NCI-H1105 (cell line): ENCODE measurements at places on chromosomes 7 and 10.
A peak's percentile ranks its signal among the peaks of the same experiment; 100 is the strongest.

DNA sequence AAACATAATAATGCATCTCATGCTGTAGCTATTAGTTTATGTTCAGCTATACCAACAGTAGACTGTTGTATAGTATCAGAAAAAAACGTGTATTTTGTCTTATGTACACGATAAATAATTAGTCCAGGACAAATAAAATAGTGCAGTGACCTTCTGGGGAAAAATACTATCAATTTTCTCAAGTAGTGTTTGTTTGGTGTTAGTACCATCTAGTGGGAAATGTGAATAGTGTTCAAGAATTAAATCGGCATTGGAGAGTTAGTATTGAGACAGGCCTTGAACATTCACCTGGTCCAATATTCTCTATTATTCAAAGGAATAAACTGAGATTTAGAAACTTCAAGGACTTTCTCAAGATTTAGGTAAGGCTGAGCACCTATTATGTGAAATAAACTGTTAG is 21.7 kb upstream of the OR2A5 start:
- no peak for DNase-seq

DNA sequence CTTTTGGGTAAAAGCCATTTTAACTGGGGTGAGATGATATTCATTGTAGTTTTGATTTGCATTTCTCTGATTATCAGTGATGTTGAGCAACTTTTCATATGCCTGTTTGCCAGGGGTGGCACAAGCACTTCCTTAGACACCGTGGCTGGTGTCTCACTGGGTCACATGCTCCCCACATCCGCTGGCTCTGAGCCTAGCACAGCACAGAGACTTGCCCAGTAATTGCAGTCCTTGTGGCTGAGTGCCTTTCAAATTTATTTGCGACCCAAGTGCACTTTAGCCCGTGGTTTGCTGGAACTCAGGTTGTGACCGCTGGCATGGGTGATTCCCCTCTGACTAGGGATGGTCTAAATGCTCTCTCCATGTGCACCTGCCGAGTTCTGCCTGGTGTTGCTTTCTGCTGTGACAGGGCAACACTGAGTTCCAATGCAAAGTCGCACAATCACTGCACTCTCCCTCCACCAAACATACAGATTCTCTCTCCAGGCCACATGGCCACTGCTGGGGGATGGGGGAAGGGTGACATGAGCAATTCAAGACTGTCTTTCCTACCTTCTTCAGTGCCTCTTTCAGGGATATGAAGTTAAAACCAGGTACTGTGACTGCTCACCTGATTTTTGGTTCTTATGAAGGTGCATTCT is 66.5 kb downstream of the ZNF277 start:
- DNase-seq = no peak

DNA sequence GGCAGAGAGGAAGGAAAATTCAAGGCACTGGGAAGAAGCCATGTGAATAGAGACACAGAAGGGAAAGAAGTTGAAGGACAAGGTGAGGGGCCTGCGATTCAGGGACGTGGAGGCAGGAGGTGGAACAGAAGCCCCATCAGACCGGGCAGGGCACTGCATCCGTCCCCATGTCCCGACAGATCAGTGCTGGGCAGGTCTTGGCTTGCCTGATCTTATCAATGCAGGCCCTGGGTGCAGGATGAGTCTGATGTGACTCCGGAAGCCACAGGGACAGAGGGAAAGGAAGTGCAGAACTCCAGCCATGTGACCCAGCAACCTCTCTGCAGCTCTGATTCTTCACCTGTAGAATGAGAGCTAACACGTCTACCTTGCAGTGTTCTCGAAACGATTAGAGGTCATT is 136.2 kb upstream of the CTBP2 start:
- DNase-seq = no peak

DNA sequence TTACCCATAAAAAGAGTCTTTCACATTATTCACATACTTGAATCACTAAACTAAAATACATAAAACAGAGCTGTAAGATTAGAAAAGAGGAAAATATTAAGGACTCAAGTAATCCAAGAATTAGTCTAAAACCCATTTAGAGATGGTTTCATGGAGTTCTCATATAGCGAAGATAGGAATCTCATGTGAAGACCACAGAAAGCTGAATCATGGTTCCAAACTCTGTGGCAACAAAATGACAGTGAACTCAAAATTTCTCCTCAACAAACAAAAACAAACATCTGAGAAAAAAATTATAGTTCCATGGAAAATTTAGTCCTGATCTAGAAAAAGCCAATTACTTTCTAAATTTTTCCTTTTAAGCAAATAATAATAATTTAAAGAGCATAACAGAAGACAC is 34.6 kb downstream of the BAZ1B start:
- DNase-seq = no peak

DNA sequence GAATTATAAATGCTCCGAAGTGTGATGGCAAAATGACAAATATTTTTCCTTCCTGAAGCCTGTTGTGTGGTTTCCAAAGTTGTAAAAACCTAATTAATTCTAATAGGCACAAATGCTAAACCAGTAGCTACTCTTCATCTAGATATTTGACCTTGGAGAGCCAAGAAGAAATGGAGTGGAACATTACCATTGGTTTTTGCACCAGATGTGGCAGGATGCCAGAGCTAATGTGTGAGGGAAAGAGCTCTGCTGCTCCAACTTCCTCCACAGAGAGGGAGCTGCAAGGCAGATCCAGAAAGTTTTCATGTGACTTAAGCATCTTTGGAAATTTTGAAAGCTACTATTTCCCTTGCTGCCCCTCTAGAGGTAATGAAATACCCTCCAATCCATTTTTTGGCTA is 65.1 kb upstream of the HPS1 start:
- no peak for DNase-seq

GRCh38 chr10:63236113-63236935 is 103.2 kb downstream of the NRBF2 start:
- no peak for DNase-seq

- DNase-seq = no peak
Observed at GRCh38 chr7:81036057-81036456, 117.2 kb upstream of the SEMA3C start.

DNA sequence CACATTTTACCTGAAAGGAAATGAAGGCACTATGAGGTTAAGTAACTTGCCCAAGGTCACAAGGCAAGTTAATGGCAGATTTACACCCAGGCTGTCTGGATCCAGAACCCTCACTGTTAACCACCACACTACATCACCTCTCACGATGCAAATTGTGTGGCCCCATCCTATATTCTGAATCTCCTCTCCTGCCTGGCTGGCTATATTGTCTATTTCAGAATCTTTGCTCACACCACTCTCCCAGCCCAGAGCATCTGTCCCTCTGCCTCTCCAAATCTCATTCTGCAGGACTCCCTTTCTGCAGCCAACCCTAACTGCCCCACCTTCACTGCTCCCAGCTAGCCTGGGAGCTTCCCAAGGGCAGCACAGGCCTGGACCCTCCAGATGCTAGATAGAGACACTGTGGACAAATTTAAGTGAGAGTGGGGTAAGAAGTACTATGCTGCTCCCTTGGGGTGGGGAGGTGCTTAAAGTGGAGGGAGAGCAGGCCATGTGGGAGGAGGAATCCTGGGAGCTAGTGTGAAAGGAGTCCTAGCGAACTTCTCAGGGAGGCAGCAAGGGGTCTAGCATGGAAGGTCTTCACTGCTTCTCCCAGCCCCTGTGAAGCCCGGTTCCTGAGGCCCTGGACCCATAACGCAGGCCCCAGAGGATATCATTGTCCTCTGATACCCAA is 786 bp downstream of the CUEDC2 start:
- no peak for DNase-seq

- DNase-seq = no peak
Observed at GRCh38 chr10:9289811-9290210, 1235.3 kb downstream of the GATA3 start.

DNA sequence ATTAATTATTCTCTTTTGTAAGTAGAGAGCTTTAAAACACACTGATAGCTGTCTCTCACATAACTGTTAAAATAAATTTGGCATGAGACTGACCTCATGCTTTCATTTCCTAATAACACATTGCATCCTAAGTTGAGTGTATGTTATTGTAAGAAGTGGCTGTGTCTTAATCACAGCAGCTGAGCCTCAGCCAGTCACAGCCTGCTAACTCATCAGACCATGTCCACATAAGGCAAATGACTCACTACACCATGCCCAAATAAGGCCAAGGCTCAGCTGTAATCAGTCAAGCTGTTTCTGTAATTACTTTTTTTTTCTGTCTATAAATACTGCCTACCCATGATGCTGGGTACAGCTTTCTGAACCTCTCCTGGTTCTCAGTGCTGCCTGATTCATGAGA is 860.9 kb downstream of the XPNPEP1 start:
- DNase-seq = no peak

DNA sequence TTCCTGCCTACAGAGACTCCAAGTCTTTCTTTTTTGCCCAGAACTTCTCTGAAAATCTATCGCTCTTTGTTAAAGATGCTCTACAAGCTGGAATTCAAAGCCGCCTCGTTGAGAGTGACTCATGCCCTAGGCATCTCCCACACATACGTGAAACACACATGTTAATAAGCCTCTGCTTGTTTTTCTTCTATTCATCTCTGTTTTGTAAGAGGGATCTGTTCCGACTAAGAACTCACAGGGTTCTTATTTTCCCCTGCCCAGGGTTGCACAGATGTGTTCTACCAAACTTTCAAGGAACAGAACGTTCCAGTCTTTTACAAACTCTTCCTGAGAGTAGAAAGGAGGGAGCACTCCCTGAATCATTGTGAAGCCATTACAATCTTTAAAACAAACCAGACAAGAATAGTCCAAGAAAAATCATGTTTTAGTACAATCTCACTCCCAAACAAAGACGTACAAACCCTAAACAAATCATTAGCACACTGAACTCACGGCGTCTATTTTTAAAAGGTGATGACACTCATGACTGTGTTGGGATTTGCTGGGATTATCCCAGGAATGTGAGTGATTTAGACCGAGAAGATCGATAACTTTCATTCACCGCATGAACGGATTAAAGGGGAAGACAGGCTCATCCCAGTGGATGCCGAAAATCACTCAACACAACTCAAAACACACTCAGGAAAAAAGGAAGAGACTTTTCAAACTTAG is 55.3 kb upstream of the INPP5A start:
- no peak for DNase-seq

DNA sequence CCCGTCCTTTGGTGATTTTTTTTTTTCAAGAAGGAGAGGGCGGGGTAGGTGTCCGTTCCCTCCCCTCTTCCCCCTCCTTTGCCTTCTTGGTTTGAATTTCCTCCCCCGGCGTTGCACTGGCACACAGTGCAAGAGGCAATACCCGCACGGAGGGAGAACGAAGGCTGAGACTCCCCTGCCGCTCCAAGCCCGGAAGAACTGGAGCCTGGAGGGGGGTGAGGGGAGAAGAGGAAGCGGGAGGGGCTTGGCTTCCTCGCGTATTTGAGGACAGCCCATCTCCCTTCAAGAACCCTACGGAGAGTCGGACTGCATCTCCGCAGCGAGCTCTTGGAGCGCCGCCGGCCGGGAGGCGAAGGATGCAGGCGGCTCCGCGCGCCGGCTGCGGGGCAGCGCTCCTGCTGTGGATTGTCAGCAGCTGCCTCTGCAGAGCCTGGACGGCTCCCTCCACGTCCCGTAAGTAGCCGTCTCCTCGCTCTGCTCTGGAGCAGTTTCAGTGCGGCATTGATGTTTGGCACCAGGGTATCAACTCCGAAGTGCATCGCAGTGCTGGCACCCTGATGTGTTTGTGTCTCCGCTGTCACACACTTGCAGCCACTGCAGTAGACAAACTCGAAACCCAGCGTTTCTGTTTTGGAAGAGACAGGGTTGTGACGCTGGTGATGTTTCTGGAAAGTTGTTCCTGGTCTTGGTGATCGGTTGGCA is at the start of gene CNTNAP2:
TSS of gene CNTNAP2 (plus strand) at position 281 of the 702 bp plus-strand sequence. CDS start at position 357, 76 bp downstream.
- peak; percentile 59 for DNase-seq

DNA sequence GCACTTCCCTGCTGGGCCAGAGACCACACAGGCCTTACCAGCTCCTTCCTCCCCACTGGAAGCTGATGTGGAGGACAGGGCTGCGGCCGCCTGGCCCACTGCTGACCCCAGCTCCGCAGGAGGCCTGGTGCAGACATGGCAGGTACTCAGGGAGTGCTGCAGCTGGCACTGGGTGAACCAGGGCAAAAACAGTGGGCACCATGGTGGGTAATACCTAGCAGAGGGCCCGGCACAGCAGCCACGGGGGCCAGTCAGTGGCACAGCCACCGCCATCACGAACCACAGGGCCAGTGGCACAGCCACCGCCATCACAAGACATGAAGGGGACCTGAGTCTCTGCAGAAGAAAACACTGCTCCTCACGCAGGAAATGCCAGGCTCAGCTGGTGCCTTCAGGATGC is 152.6 kb upstream of the PPP2R2D start:
- no peak for DNase-seq

- peak; percentile 57 for DNase-seq
Observed at GRCh38 chr7:149883452-149883861, 9.7 kb downstream of the ATP6V0E2 start.

- DNase-seq = no peak
Observed at GRCh38 chr7:127017196-127017595, 235.5 kb downstream of the GRM8 start.

DNA sequence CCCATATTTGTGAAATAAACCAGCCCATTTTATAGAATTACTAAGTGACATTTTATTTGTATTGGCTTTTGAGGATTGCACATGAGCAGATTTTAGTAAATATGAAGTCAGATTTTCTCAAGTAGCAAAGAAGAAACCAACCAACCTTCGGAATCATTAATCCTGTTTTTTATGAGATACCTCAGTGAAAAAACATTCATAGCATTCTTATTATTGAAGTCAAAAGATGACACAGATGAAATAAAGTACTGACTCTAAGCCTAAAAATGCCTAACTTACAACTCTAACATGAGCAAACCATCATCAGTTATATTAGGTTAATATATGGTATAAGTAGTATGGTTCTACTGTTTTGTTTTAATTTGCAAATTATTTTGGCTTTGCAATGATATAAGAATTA is 59.9 kb upstream of the AGBL3 start:
- DNase-seq = no peak

DNA sequence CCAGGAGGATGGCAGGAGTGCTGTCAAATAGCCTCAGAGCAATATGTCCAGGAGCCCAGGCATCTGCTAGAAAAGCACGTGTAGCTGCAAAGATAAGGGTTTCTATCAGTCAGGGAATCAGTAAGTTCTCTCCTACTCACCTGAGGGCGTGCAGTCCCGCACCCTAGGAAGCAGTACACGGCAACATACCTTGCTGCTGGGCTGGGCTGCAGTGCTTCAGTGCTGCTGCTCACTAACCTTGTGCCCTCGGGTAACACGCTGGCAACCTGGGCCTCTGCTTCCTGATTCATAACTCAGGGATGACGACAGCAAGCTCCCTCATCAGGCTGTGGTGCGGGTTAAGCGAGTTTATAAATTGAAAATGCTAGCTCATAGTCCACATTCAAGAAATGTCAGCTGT is 29.5 kb upstream of the CCNY start:
- no peak for DNase-seq

DNA sequence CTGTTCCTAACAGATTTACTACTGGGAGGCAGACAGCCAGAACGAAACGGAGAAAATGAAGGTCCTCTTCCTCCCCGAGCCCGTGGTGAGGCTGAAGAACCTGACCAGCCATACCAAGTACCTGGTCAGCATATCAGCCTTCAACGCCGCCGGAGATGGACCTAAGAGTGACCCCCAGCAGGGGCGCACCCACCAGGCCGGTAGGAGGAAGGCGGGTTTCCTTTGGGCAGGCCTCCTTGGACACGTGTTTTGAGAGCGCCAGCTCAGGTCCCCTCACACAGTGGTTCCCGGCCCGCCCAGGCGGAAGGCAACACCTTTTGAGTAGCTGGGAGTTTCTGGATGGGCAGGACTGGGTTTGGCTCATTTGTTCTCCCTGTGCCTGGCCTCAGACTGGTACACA is 474.0 kb upstream of the FOXK1 start:
- no peak for DNase-seq
